Glomerular endothelial cell (primary cell): ENCODE measurements at places on chromosomes 12 and 14. TPM values are rescaled to one million over a fixed set of nuclear protein-coding genes. Genes with fewer than 3 reads are reported as not detected.

DNA sequence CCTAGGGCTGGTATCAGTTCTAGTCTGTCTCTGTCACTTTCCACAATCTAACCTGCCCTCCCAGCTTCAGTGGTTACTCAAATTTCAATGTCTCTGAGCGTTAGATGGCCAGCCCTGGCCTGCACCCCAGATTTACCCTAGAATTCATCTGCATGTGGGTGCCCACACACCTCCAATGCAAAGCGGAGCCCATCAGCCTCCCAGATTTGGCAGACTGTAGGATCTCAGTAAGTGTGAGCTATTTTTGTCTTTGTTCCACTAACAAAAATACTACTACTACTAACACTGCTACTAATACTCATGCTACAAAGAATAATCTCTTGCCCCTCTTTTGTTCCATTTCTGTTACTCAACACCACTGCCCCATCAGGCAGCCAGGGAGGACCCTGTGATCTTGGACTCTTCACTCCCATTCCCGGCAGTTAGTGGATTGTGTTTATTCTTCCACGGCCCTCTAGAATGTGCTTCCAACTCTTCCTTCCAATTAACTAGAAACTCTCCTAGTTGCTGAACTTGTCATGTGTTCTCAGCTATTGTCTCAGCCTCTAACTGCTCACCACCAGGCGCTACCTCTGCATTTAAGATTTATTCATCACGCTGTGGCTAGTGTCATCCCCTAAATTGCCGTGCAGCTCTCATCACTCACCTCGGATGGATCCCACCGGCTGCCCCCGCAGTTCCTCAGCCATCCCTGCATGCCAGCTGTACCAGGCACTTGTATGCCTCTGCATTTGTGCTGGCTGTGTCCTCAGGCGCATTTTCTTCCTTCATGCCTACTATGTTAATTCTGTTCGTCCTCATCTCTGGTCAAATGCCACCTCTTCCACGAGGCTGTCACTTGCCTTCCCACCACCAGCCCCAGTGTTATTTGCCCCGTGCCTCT lies 150.6 kb upstream of the HIF1A start:
- no peak for DNase-seq

DNA sequence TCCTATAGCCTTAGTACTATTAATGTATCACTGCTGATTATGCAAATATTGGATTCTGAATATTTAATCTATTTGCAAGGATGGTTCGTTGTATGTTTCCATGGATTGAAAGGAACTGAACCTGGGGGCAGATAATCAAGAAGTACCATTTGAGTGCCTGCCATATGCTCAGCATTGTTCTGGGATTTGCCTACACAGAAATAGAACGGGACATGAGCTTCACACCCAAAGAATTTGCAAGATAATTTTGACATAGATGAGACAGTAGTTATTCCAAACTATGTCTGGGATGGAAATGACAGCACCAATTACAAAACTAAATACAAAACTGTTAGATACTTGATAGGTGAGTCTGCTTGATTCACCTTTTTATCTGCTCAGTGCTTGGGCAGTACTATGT lies 132.7 kb upstream of the NPAS3 start:
- DNase-seq = no peak

SERPINA12 gene
- total RNA-seq = not detected in 2 replicates

C1R gene
- 1.4 and 3.9 TPM in 2 replicates for total RNA-seq

- no peak for DNase-seq
Measured at GRCh38 chr12:123488539-123489230, 30.7 kb downstream of the SNRNP35 start.

- DNase-seq = no peak
Measured at GRCh38 chr12:99029511-99030271, 384.6 kb downstream of the APAF1 start.

PARPBP gene
- total RNA-seq = 3.8 and 7.2 TPM in 2 replicates

- DNase-seq = no peak
Measured at GRCh38 chr14:77212097-77212870, 30.7 kb downstream of the TMEM63C start.

GRCh38 chr14:86707071-86707470 lies 1177.1 kb downstream of the FLRT2 start:
- DNase-seq = no peak
